ENCODE measurements at places on chromosomes 2 and 18.

GRCh38 chr2:42249284-42249683 lies 80.1 kb downstream of the EML4 start:
- DNase-seq, result no peak

DNA sequence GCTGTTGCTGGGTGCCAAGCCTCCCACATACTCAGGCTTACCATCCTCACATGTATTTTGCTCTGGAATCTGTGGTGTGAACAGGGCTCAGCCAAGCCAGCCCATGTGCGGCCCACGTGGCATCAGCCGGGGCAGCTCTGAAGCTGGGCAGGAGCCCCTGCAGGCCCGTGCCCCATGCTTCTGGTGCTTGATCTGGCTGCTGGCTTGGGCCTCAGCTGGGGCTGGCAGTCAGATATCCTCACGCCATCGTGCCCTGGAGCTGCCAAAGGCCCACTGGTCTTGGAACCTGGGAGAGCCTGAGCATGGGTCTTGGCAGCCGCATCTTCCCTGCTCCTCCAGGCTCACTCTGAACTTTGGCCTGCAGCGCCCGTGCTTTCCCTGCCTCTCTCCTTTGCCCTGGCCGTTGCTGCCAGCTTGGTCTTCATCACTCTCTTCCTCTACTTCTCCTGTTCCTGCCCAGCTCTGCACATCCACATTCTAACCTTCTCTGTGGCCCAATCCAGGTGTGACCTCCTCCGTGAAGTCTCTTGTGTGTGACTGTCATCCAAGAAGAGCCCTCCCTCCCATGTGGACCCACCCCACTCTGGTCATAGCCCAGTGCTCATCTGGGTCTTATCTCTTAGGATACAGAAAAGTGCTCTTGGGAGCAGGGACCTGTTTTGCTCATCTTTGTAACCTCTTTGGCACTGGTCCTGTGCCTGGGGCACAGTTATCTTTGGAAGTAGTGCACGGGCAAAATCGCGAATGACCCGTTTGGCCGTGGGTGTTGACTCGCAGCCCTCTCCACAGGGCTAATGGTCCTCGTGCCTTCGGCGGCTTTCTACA lies 116.1 kb downstream of the RNF144A start:
- no peak for DNase-seq

DNA sequence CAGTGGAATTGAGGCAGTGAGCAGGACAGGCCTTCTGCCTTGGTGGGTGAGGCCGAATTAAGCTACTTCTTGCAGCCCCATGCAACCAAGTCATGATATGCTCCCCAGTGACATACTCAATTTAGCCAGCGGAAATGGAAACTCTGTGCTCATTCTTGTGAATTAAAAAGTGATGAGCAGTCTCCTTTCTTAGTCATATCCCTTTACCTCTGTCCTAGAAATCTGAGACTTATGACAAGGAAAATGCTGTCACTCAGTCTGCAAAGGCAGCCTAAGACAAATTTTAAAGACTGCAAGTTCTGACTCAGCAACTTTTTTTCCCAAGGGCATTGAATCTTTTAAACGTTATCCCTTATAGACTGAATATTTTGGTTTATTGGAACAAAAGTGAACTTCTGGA lies 218.2 kb downstream of the SH3BP4 start:
- DNase-seq, result no peak

GRCh38 chr2:54879032-54879431 lies 155.6 kb downstream of the EML6 start:
- no peak for DNase-seq

- no peak for DNase-seq
Measured at GRCh38 chr2:57190007-57190406, 856.6 kb upstream of the VRK2 start.
